ENCODE measurements at places on chromosomes 16 and 17. TPM values are rescaled to one million over a fixed set of nuclear protein-coding genes. Genes with fewer than 3 reads are reported as not detected.

- DNase-seq = no peak
Measured at GRCh38 chr16:30136971-30137605, 14.1 kb upstream of the MAPK3 start.

GRCh38 chr16:85193876-85194275 lies 81.6 kb upstream of the CIBAR2 start:
- no peak for DNase-seq

DNA sequence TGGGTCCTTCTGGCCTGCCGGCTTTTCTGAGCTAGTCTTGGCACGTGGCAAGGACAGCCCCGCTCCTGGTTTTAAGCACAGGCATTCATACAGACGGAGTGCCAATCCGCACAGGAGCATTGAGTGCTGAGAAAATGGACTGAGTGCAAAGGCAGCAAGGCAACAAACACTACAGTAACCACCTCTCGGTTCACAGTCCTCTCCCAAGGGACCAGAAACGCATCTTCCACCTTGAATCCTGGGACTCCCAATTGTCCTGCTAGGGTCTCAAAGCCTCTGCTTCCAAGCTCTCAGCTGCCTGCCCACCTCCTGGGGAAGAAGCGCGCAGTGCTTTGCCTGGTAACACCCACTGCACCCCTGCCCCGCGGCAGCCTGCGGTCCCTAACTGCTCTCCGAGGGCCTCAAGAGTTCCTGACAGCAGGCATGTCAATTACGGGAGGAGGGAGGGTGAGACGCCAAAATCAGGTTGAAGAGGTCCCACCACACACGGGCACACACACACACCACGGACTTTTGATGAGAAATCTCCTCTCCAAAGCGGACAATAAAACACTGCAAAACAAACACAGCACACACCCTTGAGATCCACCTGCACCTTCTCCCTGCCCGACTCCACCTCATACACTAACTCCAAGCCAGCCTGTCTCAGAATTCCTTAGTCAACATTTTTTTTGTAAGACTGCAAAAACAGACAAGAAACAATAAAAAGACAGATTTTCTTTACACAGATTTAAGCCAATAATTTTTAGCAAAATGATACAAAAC lies 15.0 kb downstream of the SLC16A3 start:
- no peak for DNase-seq

DNA sequence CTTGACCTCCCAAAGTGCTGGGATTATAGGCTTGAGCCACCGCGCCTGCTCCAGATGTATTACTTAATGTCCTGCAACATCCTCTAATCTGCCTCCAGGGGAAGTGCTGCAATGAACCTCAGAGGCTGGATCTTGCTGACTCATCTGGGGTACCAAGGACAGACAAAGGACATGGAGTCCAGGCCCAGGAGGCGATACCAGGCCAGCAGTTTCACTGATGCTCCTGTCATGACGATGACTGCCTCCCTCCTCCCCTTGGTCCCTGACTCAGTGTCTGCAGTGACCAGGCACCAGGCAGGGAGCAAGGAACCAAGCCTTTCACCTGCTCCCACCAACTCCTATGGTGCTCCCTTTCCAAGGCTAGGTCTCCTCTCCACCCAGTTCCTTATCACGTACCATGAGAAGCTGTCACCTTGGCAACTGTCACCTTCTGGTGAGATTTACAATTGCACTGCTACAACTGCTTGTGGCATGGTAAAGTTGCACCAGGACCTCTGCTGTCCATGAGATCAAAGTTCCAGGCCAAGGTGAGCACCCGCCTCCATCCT lies 21.6 kb upstream of the PHOSPHO1 start:
- peak; percentile 26 for DNase-seq

DNA sequence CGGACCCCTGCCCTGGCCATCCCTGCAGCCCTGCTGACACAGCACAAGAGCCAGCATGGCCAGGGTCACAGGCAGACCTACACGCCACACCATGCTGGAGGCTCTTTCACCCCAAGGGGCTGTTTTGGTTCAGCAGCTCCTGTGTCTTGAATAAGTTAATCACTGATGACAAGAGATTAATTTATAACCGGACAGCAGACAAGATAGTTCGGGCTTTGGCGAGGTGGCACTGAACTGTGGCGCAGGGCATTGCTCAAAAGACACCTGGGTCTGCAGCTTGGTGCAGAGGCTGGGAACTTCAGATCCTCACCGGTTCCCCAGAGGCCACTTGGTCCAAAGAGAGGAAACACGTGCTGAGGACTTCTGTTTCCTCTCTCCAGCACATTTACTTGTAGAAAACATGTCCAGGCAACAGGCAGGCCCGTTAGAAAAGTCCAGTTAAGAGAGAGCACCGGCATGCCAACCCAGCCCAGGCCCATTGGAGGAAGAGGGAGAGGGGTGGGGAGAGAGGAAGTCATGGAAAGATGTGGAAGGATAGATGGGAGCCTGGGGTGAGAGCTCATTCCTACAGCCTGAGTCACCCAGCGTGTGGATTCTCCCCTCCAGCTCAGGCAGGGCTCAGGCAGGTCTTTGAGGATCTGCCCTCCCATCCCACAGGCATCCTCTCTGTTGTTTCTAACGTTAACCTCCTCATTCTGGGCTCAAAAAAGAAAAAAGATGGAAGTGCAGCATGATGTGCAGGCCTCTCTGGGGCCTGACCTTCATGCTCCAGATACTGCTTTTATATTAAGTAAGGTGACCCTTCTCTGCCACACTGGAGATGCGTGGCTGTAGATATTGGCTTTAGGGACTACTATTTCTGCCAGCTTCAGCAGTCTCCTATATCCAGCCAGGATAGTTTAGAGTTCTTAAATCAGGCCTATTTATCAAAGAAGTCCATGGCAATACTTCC lies 80.0 kb upstream of the HNF1B start:
- DNase-seq = peak; percentile 29

DNA sequence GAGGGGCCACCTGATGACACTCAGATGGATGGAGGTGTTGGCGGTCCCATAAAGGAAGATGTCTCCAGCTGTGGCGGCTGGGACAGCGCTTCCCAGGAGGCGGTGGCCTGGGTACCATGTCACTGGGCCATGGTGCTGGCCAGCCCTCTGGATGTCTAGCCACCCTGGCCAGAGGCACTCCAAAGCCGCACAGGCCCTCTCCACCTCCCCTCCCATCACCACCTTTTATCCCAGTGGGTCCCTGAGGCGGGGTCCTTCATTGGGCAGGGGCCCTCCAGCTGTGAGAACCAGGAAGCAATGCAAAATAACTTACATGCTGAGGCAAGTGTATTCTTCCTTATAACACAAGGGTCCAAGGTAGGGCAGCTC lies 23.1 kb downstream of the RAB11FIP4 start:
- DNase-seq = no peak

GRCh38 chr16:89507214-89507833 lies 879 bp upstream of the SPG7 start:
- DNase-seq = no peak

GRCh38 chr17:19330271-19330670 lies 32.3 kb downstream of the B9D1 start:
- no peak for DNase-seq

- DNase-seq = peak; percentile 96
Measured at GRCh38 chr17:74569020-74570003, 2.0 kb upstream of the CD300H start.

- DNase-seq = no peak
Measured at GRCh38 chr16:64580558-64580957, 541.3 kb downstream of the CDH11 start.

DNA sequence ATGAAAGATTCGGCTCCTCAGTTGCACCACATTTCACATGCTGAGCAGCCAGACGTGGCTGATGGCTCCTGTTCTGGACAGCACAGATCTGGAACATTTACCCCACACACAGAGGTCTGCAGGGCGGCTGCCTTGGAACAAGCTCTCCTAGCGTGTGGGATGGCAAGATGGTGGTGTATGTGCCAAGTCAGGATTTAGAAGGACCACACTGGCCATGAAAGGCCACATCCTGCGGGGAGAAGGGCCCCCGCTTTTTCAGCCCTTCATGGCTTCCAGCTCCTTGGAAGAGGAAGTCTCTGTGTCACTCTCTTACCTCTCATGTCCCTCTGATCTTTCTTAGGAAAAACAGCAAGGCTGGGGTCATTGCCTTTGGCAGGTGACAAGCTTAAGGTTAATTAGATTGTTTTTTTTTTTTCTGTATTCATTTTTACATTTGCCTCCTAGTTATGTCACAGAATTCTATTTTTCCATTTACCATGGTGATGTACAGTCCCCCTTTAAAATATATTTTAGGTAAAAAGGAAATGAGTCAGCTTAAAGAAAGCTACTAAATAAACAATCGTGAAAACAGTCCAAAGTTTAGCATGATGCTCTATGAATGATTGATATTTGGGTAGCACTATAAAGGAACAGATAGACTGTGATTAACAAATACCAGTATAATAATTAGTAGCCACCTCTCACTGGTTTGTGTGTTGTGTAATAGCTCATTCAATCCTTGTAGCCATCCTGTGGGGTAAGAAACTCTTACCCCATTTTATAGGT lies 396.6 kb downstream of the CPPED1 start:
- DNase-seq = no peak

RNF222 gene
- not detected for total RNA-seq

Measured in NCI-H460 (cell line).